Left lobe of liver (tissue), 2 donors: ENCODE measurements at places on chromosomes 1 and 21. TPM values are rescaled to one million over a fixed set of nuclear protein-coding genes. Genes with fewer than 3 reads are reported as not detected.

GRCh38 chr1:72885017-72885416 is 602.7 kb upstream of the NEGR1 start:
- no peak for DNase-seq

Gene SLC30A10
- 59.4 TPM for total RNA-seq

Gene TMEM82
- 33.0 TPM for total RNA-seq

- DNase-seq, result no peak
These were observed 220.7 kb downstream of the HLX start for GRCh38 chr1:221099747-221100595.

DNA sequence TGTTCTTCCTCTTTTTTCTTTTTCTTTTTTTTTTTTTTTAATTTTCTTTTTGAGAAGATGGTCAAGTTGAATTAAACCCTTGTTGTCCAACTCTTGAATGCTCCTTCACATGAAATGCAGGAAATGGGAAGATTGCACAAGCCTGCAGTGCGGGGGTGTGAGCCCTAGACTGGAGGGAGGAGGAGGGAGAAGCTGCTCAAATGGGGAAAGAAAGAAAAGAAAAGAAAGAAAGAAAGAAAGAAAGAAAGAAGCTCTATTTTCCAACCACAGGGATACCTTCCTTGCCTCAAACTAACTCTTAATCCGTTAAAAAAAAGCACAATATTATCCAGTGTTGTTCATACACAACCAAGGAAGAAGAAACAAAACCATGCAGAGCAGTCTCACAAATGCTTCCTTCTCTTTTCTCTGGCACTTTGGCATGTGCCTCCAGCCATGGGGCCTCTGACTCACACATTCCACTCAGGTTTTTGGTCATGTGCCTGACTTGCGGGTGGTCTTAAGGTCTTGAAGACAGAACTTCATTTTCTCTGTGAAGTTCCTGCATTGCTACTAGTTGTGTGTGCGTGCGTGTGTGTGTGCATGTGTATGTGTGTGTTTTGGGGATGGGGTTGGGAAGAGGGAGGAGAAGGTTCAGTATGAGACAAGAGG is 276.1 kb downstream of the RPS6KC1 start:
- no peak for DNase-seq

DNA sequence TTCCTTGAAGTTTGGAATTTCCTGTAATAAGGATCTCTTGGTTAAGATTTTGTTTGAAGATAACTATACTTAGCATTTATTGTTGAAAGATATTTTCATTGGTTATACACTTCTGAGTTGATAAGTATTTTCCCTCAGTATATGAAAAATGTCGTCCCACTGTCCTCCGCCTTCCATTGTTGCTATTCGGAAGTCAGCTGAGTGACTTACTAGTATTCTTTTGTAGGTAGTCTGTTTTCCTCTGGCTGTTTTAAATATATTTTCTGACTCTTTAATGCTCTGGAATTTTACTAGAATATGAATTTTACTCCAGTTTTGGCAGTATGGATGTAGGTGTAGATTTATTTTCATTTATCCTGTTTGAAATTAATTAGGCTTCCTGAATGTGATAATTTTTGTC is 498.7 kb upstream of the NFIA start:
- no peak for DNase-seq

Gene HAO2
- total RNA-seq, result 206 TPM

Gene FBLIM1
- total RNA-seq, result 6.2 TPM

DNA sequence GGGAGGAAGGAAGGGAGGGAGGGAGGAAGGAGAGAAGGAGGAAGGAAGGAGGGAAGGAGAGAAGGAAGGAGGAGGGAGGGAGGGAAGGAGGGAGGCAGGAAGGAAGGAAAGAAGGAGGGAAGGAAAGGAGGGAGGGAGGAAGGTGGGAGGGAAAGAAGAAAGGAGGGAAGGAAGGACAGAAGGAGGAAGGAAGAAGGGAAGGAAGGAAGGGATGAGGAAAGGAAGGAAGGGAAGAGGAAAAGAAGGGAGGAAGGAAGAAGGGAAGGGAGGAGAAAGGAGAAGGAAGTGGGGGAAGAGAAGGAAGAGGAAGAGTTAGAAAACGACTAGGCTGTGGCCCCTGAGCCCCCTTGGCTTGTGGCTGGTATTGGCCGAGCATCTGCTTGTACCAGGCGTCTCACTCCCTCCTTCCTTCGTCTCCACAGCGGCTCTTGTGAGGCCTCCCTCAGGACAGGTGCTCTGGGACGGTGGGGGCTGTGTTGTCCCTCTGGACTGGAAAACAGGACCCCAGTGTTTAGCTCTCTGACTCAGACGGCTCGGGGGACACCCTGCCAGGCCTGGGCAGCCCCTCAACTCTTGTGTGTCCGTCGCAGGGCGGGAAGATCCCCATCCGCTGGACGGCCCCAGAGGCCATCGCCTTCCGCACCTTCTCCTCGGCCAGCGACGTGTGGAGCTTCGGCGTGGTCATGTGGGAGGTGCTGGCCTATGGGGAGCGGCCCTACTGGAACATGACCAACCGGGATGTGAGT is 36.2 kb upstream of the C1QA start:
- DNase-seq, result no peak

Gene CCDC27
- not detected for total RNA-seq

Gene PLEKHN1
- 0.28 TPM for total RNA-seq

- DNase-seq, result no peak
These were observed 149.1 kb upstream of the USP24 start for GRCh38 chr1:55364216-55364615.

GRCh38 chr1:40362199-40362598 is 11.3 kb upstream of the SMAP2 start:
- no peak for DNase-seq

GRCh38 chr1:184028854-184029623 is 8.5 kb downstream of the COLGALT2 start:
- no peak for DNase-seq

DNA sequence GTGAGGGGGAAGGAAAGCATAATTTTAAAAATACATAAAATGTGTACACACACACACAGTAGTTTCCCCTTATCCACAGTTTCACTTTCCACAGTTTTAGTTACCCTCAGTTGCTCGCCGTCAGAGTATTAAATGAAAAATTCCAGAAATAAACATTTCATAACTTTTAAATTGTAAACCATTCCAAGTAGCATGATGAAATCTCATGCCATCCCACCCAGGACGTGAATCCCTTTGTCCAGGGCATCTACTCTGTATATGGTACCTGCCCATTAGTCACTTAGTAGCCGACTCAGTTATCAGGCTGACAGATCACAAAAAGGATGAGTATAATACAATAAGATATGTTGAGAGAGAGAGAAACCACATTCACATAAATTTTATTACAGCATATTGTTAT is 36.2 kb downstream of the EPS15 start:
- no peak for DNase-seq
